CD4-positive, alpha-beta T cell (primary cell): ENCODE measurements at places on chromosomes 7 and 10. TPM values are rescaled to one million over a fixed set of nuclear protein-coding genes. Genes with fewer than 3 reads are reported as not detected.

The LRRTM3 gene
- not detected for total RNA-seq

- H3K4me1 ChIP-seq: no peaks in the 10 kb centered on the region
- H3K36me3 ChIP-seq: no peaks in the 10 kb centered on the region
- DNase-seq: no peak
- H3K4me3 ChIP-seq: no peak overlapping the region
These were observed 21.7 kb upstream of the MNX1 start for GRCh38 chr7:157032128-157032527.

The PVRIG gene
- 30.1 TPM for total RNA-seq

- H3K36me3 ChIP-seq: no peaks in the 10 kb centered on the region
- no peaks in the 10 kb centered on the region for H3K27me3 ChIP-seq
- no peak for DNase-seq
- no peaks in the 10 kb centered on the region for H3K4me1 ChIP-seq
- H3K4me3 ChIP-seq: no peak overlapping the region
- H3K27ac ChIP-seq: no peak overlapping the region
These were observed 106.2 kb downstream of the TWIST1 start for GRCh38 chr7:19011212-19011611.

DNA sequence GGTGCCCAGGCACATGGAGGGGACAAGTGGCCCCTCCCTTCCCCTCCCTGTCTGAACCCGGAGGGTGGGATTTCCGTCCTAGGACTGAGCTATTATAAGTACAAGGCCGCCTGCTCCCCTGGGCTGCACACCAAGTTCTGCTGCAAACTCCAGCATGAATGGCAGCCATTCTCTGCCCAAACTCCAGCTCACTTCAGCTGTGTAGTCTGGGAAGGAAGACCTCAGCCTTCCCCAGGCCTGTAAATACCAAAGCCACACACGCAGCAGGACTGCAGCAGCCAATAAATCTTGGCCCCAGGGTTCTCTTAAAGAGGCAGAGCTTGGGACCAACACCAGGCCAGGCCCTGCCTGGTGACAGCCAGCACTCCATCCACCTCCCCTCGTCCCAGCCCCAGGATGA, 291.3 kb upstream of the ZMIZ1 start:
- H3K4me3 ChIP-seq: no peak overlapping the region
- H3K36me3 ChIP-seq: no peaks in the 10 kb centered on the region
- H3K27ac ChIP-seq: no peak overlapping the region
- no peak for DNase-seq
- H3K27me3 ChIP-seq: no peaks in the 10 kb centered on the region

- no peaks in the 10 kb centered on the region for H3K36me3 ChIP-seq
- DNase-seq: no peak
- no peak overlapping the region for H3K4me3 ChIP-seq
These were observed 244.9 kb downstream of the SKAP2 start for GRCh38 chr7:26619348-26619984.

GRCh38 chr10:11760861-11761260, 18.7 kb downstream of the ECHDC3 start:
- DNase-seq: no peak
- no peak overlapping the region for H3K4me3 ChIP-seq
- H3K27ac ChIP-seq: no peak overlapping the region
- H3K4me1 ChIP-seq: no peaks in the 10 kb centered on the region

DNA sequence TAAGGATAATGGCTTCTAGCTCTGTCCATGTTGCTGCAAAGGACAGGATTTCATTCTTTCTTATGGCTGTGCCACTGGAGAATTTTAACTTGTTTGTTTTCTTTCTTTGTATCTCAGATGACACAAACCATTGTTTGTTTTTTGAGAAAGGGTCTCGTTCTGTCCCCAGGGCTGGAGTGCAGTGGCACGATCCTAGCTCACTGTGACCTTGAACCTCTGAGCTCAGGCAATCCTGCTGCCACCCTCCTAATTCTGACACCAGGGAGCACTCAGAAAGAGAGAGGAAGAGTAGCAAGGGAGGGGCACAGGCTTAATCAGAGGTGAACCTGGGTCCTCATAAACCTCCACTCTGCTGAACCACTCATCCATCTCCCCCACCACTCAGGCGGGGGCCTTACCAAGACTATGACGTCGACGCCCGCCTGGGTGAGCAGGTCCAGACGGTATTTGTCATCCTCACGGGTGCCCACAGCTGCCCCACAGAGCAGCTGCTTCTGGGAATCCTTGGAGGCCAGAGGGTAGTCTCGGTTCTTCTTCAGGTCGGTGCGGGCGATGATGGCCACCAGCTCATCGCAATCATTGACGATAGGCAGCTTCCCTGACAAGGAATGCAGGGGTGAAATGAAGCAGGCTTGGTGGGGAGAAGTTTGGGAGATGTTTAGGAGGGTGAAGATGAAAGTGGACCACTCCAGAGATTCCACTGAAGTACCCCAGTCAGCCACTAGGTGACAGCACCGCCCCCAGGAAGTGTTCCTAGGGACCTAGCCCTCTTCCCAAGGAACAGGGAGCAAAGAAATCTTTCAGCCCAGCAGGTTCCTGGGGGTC, 11.6 kb downstream of the IMPDH1 start:
- DNase-seq: no peak
- H3K27ac ChIP-seq: no peak overlapping the region
- no peaks in the 10 kb centered on the region for H3K27me3 ChIP-seq
- H3K4me1 ChIP-seq: peaks cover 2% of the 10 kb centered on the region
- peaks cover 75% of the 10 kb centered on the region for H3K36me3 ChIP-seq

DNA sequence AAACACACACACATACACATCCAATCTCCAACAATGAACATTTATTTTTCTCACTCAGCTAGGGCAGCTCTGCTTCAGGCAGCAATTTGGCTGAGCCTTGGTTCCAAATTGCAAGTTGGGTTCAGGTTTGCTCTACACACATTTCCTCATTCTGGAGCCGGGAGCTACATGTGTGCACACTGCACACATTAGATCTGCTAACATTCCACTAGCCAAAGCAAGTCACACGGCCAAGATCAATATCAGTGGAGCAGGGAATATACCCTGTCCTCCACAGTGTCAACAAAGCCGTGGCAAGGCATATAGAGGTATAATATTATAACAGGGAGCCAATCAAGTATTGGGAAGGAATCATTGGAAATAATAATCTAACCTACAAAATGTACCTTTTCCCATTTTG, 57.5 kb upstream of the PPP1R3C start:
- no peaks in the 10 kb centered on the region for H3K27me3 ChIP-seq
- no peaks in the 10 kb centered on the region for H3K4me1 ChIP-seq
- H3K27ac ChIP-seq: no peak overlapping the region
- no peaks in the 10 kb centered on the region for H3K36me3 ChIP-seq
- no peak for DNase-seq

The FAM180A gene
- total RNA-seq: not detected

The SPDYE6 gene
- not detected for total RNA-seq

The OR13A1 gene
- total RNA-seq: not detected

- no peak for DNase-seq
- no peaks in the 10 kb centered on the region for H3K27me3 ChIP-seq
- no peak overlapping the region for H3K27ac ChIP-seq
- no peaks in the 10 kb centered on the region for H3K36me3 ChIP-seq
These were observed 135.3 kb upstream of the COBL start for GRCh38 chr7:51451751-51452476.

- H3K36me3 ChIP-seq: no peaks in the 10 kb centered on the region
- no peak overlapping the region for H3K27ac ChIP-seq
- peaks cover 12% of the 10 kb centered on the region for H3K27me3 ChIP-seq
- no peak overlapping the region for H3K4me3 ChIP-seq
- DNase-seq: no peak
- H3K4me1 ChIP-seq: no peaks in the 10 kb centered on the region
These were observed 81.9 kb downstream of the EGFR start for GRCh38 chr7:55100544-55101327.

DNA sequence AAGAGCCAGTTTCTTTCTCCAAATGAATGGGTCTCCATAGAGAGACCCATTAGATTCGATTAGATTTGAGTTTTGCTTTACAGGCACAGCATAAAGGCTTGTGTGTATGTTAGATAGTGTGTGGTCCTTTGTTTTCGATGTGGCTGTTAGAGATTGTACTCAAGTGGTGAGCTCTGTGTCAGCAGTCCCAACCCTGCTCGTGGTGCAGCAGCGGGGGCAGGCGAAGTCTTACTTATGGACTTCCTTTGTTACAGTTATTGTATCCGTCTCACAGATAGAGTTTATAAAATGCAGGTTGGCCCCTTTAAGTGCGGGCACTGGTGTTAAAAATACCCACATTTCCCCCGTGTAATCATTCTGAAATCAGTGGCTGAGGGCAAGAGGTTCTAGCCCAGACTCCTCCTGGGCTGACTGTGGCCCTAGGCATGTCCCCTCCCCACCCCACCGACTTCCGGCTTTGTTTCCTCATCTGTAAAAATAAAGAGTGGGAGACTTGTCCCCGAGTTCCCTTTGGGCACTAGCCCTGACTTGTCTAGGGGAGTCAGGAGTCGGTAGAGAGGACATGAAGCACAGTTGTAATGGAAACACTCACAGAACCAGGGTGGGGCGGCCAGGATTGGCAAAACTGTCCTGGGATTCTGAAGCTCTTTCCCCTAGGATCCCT, 28.6 kb downstream of the MTURN start:
- peak; percentile 3 for DNase-seq
- H3K4me1 ChIP-seq: peaks cover 14% of the 10 kb centered on the region
- H3K27me3 ChIP-seq: no peaks in the 10 kb centered on the region
- no peak overlapping the region for H3K27ac ChIP-seq
- no peaks in the 10 kb centered on the region for H3K36me3 ChIP-seq

DNA sequence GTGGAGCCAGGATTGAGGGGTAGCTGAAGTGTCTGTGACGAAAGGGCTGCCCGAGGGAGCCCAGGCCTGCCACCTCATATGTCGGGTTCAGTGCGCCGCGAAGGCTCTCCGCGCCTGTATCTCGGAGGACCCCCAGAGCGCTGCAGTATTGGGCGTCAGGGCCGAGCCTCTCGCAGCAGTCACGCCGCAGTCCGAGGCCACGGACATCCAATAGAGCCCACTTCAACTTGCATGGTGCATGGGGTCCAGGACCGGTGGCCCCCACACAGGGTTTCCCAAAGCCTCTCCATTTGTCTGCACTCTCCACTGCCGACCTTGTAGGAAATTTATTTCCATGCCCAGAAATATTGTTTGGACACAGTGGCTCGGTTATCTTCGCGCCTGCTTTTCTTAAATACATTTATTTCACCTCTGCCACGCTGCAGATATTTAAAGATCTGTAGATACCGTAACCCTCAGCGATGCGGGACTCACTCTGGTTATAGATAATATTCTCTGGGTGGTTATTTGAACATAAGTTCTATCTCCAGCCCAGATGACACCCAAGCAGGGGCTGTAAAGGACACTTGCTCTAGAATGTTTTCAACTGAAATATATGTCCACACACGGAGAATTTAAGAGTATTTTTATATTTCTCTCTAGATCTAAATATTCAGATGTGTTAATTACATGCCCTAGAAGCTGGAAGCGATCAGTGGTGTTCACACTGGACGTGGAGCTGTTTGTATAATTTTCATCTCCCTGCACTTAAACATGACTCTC, 5.1 kb upstream of the ZNF503 start:
- DNase-seq: no peak
- peaks cover 55% of the 10 kb centered on the region for H3K4me1 ChIP-seq
- no peak overlapping the region for H3K27ac ChIP-seq
- H3K36me3 ChIP-seq: no peaks in the 10 kb centered on the region
- peaks cover 78% of the 10 kb centered on the region for H3K27me3 ChIP-seq

DNA sequence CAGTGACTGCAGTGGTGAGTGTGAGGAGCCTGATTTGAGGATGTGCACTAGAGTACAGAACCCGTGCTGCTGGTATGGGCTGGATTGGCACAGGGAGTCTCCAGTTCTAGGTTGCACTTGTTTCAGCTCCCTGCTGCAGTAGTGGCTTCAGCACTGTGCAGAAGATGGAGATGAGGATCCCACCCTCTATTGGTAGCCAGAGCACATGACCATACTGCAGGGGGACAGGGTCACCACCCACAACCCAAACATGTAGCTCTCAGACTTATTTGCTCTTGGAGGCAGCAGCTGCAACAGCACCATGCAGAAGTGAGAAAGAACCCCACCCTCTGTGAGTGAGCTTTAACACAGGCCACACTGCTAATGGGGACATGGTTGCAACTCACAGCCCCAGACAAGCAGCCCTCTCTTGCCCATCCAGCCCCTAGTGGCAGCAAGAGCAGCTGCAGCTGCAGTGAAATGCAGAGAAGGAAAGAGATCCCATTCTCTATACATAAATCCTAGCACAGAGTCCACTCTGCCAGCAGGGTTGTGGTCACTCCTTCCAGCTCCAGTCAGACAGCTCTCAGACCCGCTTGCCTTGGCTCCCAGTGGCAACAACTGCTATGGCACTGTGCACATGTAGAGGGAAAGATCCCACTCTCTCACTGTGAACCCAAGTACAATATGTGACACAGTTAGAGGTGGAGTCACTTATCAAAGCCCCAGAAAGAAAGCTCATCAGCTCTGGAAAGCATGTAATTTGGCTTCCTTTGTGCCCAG, 51.4 kb upstream of the SCIN start:
- peaks cover 6% of the 10 kb centered on the region for H3K27me3 ChIP-seq
- no peak for DNase-seq
- no peaks in the 10 kb centered on the region for H3K4me1 ChIP-seq
- H3K27ac ChIP-seq: no peak overlapping the region

- no peak for DNase-seq
- H3K36me3 ChIP-seq: no peaks in the 10 kb centered on the region
- H3K27ac ChIP-seq: no peak overlapping the region
- no peak overlapping the region for H3K4me3 ChIP-seq
These were observed 187.4 kb upstream of the NRP1 start for GRCh38 chr10:33521904-33522303.

GRCh38 chr10:128963211-128964099, 503.6 kb upstream of the MGMT start:
- H3K27ac ChIP-seq: no peak overlapping the region
- no peaks in the 10 kb centered on the region for H3K27me3 ChIP-seq
- no peak for DNase-seq
- no peaks in the 10 kb centered on the region for H3K4me1 ChIP-seq

The MALRD1 gene
- total RNA-seq: not detected
